Activated CD8-positive, alpha-beta T cell treated with anti-CD3 and anti-CD28 coated beads for 36 hours (primary cell): ENCODE measurements at places on chromosomes 16 and 17. TPM values are rescaled to one million over a fixed set of nuclear protein-coding genes. Genes with fewer than 3 reads are reported as not detected.

DNA sequence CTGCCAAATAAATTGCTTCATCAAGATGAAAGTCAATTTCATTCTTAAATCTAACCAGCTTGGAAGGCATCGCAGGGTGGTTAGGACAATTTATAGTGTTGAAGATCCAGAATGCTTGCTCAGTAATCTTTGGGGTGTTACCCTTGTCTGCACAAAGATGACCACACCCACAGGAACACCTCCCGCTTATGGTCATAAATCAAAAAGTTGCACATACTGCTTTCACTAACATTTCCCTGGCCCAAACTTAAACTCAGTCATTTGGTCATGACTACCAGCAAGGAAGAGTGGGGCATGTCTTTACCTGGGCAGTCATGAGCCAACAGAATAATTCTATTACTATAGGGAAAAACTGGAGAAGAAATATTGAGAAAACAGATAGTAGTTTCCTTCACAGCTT is 57.6 kb upstream of the KIF2B start:
- DNase-seq = no peak

DNA sequence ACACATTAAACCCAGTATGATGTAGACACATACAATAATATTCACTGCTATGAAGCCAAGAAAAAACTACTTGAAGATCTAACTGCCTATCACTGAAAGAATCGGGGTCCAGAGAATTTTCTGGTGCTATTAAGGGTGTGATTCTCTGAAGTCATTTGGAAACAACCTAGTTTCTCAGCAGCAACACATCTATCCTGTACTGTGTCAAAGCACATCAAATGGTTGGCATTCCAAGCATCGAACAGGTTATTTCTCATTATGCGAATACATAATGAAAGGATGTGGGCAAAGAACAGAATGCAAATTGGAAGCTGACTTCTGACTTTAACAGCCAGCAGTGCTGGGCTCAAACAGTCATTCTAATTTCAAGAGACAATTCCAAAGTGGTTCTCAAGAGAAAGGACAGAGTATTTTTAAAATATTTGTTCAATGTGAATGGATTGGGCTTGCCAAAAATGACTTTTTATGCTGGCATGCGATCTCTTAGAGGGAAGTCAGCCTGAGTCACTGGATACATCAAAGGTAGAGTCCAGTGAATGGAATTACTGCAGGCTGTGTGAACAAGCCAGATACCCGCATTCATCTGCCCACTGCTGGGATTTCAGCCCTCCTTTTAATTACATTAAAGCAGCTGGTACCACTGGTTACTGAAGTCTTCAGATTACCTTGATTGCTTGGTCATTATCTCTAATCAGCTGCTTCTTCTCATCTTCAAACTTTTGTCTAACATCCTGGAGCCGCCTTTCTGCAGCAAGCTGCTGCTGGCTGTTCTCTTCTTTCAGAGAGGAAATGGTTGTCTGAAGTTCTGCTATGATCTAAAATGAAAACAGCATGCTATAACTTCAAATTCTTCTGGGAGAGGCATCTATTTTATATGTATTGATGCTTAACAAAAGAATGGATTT is 181.2 kb upstream of the AXIN2 start:
- no peak for DNase-seq

DNA sequence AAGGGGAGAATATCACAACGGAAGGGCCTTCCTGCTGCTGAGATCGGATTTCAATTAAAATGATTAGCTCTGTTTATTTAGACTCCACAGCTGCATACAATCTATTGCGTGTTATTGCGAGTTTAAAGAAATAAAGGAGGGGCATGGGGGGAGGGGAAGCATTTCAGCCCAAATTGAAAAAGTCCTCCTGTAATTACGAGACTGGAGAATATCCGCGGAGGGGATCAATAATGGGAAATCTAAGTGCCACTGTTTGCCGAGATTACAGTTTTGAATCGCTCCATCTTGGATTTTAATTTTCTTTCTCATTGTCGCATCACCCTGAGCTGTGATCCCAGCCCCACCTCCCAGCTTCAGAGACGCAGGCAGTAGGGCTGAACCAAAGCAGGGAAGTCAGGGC is 15.7 kb upstream of the RPL38 start:
- no peak for DNase-seq

DNA sequence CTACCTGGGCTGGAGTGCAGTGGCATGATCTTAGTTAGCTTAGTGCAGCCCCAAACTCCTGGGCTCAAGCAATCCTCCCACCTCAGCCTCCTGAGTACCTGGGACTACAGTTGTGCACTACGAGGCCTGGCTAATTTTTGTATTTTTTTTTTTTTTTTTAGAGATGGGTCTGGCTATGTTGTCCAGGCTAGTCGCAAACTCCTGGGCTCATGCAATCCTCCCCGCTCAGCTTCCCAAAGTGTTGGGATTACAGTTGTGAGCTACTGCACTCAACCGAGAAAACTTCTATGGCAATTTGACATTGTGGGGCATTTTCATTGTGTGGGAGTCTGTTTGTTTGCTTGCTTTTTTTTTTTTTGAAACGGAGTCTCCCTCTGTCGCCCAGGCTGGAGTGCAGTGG is 30.0 kb downstream of the CRISPLD2 start:
- DNase-seq = no peak

GRCh38 chr17:33847900-33848299 is 407.2 kb upstream of the CCL2 start:
- no peak for DNase-seq

DNA sequence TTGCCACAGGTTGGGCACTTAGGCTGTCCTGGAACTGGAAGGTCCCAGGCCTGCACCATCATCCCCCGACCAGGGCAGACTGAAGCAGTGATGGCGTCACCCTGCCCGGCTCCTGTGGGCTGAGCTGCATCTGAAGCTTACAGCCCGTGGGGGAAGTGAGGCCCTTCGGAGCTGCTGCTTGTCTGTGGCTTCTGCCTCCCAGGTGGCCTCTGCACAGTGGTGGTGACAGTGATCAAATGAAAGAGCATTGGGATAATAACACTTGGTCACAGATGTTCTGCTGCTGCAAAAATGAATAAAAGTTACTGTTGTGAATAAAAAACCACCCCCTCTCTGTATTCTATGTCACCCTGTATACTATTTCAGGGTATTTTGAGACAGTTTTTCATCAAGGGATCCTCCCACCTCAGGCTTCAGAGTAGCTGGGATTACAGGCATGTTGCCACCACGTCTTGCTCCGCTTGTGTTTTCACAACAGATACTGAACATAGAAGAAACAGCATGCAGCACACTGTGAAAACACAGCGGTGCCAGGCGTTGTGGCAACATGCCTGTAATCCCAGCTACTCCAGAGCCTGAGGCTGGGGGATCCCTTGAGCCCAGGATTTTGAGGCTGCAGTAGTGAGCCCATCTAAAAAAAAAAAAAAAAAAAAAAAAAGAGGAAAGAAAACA is 165.0 kb downstream of the LGALS9B start:
- DNase-seq = no peak

GRCh38 chr17:48025904-48026501 is 11.6 kb downstream of the COPZ2 start:
- peak; percentile 16 for DNase-seq

DNA sequence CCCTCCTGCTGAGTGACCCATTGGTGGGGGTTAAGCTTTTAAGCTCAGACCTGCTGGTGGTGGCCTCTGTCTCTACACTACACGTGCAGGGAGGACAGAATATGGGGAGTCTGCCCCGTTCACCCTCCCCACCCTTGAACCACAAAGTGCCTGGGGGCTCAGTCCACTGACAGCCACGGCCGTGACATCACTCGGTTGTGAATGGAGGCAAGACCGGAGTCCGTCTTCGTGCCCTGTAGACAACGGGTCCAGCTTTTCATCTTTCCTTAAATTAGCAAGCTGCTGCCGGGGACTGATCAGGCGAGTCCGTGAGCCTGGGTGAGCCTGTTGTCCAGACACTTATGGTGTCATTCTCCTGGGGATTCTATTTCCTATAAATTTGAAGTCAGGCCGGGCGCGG is 67.4 kb downstream of the CRISPLD2 start:
- no peak for DNase-seq

The EMP2 gene
- not detected for total RNA-seq

The ADGRG1 gene
- total RNA-seq = 8.5 TPM
